ENCODE measurements at places on chromosomes 3 and 15.

DNA sequence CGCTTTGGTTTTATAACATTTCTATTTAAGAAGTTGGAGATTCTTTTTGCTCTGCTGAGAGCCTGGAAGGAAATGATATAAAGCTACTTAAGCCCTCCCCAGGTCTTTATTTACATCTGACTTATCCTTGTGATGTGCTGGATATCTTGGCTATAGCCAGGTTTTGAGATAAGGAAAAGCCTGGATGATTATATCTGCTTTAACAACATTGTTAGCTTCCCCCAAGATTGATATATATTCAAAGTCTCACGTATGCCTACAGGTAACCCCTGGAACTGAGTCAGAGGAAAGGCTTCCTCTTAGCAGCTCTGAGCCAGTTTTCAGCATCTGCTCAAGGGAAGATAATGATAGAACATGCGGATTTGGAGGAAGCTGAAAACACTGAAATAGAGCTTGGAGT lies 61.5 kb upstream of the CRBN start:
- no peak for DNase-seq

DNA sequence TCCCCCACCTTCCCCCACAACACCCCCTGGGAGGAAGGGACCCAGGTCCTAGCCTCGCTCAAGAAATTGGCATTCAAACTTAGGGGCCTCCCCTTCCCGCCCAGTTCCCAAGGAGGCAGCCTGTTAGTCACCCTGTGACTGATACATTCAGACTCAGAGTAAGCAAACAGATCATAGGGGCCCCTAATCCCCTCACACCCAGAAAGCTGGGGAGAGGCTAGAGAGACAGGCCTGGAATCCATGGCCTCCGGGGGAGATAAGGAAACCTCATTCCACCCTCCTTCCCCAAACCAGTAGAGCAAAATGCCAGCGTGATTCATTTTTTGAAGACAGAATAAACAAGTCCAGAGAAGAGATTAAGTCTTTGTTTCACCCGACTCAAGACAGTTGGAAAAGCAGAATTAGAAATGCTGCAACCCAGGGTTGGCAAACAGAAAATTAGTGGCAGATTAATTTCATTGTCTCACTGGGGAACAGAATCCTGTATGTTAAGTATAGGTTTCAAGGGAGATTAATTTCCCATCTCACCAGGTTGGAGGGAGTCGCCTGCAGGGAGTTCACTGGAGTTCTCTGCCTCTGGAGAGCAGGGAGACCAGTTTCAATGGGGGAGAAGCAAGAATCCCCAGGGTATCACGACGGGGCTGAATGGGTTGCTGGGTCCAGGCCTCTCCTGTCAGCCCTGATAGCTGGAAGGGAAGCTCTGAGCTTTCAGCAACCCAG lies 268.3 kb downstream of the UACA start:
- no peak for DNase-seq

DNA sequence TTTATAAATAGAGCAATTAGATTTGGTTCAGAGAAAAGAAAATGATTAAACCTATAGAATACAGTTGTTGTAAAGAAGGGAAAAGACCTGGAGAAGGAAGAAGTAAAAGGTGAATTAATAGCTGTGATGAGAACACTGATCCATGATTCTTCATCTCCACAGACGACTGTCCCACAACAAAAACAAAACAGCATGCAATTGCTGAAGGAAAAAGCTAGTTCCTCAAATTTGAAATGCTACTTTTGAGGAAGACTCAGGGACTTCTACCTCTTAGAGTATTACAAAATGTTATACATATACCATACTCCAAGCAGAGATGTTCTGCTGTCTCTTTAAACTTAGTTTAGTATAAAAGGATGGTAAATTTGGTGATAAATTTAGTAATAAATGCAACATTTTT lies 21.5 kb downstream of the ALCAM start:
- no peak for DNase-seq

DNA sequence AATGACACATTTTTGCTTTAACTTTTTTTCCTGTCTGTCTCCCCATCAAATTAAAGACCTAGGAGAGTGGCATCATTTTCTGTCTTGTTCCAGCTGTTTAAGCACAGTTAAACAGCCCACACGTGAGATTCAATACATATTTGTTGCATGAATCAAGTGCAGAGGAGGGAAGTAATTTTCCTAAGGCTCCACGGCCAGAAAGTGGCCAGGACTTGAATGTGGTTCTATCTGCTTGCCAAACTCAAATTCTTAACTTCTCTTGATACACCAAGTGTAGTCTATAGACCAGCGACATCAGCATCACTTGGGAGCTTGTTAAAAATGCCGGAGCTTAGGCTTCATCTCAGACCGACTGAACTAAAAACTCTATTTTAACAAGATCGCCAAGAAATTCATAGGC lies 724.8 kb upstream of the CFAP20DC start:
- no peak for DNase-seq

GRCh38 chr3:187914231-187914630 lies 169.0 kb upstream of the BCL6 start:
- no peak for DNase-seq

- DNase-seq, result no peak
Observed at GRCh38 chr3:141969711-141970110, 93.3 kb downstream of the ATP1B3 start.

- DNase-seq, result no peak
Observed at GRCh38 chr15:88982946-88983342, 69.8 kb upstream of the MFGE8 start.

- DNase-seq, result no peak
Observed at GRCh38 chr3:155748611-155749365, 3.9 kb upstream of the PLCH1 start.

DNA sequence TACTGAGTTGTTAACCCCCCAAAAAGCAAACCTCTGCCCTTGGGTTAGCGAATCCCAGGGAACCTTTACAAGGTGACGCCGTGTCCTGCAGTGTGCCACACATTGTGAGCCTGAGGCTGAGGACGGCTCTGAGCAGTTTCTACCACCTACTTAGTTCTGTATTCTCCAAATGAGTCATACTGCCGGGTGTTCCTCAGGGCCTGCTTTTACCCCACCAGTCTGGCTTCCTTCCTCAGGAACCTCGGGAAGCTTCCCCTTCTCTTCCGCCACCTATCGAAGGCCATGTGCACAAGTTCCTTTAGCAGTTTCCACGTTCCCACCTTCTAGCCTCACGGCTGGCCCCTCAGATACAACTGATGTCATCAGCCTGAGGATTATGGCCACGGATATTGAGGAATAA lies 384.0 kb upstream of the TPM1 start:
- DNase-seq, result no peak

GRCh38 chr3:56887402-56888025 lies 85.8 kb upstream of the ARHGEF3 start:
- no peak for DNase-seq

DNA sequence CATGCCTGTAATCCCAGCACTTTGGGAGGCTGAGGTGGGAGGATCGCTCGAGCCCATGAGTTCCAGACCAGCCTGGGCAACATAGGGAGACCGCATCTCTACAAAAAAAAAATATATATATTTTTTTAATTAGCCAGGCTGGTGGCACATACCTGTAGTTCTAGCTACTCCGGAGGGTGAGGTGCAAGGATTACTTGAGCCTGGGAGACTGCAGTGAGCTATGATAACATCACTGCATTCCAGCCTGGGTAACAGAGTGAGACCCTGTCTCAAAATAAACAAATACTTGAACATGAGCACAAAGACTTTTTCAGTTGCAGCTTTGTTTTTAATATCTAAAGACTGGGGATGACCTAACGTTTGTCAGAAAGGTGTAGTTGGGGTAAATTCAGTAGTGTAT lies 31.3 kb upstream of the GATM start:
- DNase-seq, result no peak

DNA sequence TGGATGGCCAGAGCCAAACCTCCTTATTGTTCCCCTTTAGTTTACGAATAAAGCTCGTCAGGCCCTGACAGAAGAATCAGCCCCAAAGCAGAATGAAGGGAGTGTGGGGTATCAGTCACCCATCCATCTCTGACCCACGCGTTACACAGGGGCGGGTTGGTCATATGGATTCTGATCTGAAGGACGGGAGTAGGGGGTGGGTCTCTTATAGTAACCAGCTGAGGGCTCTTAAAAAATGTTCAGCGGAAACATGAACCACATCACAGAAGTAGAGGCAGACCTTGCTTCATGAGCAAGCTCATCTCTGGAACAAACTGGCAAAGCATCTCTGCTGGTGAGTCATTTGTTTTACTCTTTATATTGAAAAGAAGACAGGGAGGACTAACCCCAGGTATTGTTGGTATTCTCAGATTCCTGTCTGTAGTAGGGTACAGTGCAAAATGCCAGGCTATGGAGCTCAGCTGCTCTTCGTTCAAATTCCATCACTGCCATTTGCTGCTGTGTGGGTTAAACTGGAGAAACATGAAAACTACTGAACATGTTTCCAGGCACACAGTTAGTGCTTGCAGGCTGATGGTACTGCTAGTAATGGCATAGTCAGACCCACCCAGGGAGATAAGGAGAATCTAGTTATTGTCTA lies at the start of gene CXCR6:
Gene CXCR6 (plus strand): TSS at position 258 of the 640 bp plus-strand sequence. CDS start 3,018 bp downstream, outside the sequence.
- no peak for DNase-seq

DNA sequence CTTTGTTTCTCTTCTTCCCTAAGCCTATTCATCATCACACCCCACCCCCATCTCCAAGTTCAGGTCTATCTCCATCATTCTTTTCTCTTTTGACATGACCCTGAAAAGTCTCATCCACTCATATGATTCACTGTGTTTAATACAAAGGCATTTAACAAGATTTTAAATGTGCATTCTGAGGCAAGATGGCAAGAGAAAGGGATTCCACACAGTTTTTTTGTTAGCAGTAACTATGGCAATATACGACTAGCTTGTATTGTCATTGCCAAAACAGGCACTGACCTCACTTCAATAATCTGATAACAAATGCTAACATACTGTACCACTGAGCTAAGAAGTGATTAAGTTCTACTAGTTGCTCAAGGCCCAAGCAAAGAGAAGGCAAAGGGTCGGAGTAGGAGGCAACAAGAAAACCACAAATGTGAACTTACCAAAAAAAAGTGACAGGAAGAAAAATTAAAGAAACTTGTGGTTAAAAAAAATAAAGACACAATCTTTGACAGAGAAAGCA lies 53.2 kb downstream of the FBN1 start:
- DNase-seq, result no peak

DNA sequence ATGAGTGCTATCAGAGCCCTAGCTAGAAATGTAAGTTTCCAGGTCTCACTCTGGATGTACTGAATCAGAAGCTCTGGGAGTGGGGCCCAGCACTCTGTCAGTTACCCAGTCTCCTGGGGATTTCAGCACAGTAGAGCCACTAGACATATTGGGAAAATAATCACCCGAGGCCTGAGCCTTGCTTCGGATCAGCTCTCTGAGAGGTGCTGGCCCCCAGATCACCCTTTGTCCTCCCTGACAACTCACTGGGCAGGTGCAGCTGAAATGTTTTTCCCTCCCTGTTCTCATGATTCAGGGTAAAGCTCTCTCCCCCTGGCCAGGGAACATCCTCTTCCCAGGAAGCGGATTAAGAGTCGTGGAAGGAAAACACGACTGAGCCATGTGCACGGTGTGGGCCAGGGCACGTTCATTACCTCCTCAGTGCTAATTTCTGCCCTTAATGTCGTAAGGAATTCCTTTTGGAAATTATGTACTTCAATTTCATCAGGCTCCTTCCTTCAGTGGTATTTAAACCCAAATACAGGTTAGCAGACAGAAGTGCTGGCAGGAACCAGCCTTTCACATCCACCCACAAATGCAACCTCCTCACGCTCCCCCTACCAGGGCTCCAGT lies 296.7 kb upstream of the LYSMD4 start:
- DNase-seq, result no peak

DNA sequence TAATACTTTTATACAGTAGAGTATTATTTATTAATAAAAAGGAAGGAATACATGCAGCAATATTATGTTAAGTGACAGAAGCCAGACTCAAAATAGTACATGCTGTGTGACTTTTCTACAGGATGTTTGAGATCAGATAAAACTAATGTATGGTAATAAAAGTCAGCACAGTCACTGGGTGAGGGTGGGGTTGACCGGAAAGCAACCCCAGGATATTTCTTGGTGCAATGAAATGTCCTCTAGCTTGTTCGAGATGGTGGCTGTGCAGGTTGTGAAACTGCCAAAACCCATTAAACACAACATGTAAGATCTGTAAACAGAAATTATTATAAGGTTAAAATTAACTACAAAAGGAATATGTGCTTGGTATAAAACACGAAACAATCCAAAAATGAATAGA lies 20.8 kb upstream of the ALDH1L1 start:
- no peak for DNase-seq

DNA sequence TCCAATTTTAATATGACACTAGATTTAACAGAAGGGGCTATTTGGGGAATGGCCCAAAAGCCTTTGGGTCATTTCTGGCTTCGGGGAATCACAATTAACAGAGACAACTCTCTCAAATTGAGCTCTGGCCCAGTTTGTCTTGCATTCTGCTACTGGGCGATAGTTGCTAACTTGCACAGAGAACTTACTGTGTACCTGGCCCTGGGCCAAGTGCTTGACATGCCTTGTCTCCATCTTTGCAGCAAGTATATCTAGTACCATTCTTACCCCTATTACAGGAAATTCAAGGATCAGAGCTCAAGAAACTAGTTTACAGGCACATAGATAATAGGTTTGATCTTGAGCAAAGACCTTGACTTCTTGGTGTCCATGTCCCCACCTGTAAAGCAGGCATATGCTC lies 175.7 kb downstream of the TMEM108 start:
- DNase-seq, result no peak

DNA sequence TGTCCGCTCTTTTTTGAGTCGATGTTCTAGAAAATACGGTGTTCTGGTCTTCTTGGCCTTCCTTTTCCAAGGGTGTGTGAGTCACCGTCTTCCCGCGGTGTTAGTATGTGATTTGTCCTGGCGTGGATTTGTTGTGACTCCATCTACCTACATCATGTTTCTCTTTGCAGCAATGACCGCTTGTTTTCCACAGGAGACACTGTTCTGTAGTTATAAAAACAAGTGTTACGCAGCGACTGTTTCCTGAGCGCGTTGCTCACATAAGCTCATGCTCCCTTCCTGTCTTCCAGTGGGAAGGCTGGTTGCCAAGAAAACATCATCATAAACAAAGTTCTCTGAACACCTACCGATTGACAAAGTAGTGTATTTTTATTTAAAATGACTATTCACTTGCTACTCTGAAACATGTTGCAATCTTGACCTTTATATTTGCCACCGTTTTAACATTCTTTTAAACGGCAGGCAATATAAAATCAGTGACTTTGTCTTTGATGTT lies 19.0 kb downstream of the USP13 start:
- no peak for DNase-seq

GRCh38 chr3:20648294-20648693 lies 462.3 kb upstream of the SGO1 start:
- DNase-seq, result no peak

DNA sequence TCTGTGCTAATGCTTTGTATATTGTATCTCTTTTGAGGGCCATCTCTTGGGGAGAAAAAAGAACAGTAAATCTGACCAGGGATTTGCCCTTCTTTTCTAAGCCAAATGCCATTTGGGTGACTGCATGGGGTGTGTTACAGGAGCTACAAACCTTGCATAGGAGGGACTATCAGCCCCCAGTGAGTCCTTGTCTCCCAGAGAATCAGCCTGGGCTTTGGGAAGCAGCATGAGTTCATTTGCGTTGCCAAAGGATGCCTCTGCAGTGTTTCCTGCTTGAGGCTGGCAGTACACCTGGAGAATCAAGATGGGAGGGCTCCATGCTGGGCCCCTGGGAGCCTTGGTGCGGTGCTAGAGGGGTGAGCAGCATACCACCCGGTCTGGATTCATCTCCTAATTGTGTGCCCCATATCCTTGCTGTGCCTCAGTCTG lies 49.6 kb upstream of the POLG start:
- DNase-seq, result no peak
